ENCODE measurements at places on chromosomes 16 and 17.

DNA sequence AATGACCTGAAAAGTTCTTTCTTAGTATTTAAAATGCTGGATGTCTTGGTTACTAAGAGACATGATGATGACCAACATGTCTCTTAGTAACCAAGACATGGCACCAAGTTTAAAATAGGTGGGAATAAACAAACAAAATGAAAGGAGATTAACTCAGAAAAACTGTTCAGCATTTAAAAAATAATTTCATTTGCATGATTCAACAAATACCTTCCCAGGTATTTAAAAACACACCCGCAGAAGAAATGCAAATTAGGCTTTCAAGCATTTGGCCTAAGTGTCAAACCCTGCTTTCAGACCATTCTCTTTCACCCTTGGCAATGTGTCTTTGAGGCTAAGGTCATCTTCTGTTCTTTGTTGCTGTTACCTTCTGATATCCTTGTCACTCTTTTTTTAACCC lies 91.4 kb upstream of the CORO6 start:
- no peak for DNase-seq

DNA sequence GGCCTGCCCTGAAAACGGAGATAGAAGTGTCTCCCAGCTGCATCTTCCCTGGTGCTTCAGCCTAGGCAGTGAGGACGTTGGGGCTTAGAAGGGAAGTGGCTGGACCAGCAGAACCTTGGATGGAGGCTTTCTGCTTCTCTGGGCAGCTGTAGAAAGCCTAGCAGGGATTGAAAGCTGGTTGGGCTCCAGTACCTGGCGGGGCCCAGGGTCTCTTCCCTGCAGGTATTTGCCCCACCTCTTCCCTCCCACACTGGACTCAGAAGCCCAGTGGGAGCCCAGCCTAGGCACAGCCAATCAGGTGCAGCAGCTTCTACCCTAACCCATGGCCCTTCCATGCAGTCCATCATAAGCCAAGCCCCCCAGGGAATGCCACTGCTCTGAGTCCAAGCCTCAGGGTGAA lies 190.3 kb upstream of the IRX6 start:
- no peak for DNase-seq

GRCh38 chr16:61362585-61362984 lies 673.7 kb downstream of the CDH8 start:
- DNase-seq: no peak

DNA sequence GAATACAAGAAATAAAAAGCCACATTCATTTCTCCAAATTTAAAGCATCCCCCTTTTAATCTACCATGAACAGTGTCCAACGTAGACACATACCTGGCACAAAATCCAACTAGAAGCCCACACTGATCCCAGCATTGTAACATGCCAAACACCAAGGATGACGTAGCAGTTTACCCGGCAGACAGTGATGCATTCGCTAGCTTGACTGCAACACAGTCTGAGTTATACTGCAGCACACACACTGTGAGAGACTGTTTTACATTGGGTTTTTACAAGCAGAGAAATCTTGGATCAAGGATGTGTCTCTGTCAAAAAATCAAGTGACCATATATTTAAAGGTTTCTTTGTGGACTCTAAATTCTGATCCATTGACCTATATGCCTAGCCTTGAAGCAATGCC lies 74.5 kb upstream of the C17orf78 start:
- no peak for DNase-seq

GRCh38 chr17:78272181-78272913 lies 40.9 kb downstream of the TMEM235 start:
- no peak for DNase-seq

DNA sequence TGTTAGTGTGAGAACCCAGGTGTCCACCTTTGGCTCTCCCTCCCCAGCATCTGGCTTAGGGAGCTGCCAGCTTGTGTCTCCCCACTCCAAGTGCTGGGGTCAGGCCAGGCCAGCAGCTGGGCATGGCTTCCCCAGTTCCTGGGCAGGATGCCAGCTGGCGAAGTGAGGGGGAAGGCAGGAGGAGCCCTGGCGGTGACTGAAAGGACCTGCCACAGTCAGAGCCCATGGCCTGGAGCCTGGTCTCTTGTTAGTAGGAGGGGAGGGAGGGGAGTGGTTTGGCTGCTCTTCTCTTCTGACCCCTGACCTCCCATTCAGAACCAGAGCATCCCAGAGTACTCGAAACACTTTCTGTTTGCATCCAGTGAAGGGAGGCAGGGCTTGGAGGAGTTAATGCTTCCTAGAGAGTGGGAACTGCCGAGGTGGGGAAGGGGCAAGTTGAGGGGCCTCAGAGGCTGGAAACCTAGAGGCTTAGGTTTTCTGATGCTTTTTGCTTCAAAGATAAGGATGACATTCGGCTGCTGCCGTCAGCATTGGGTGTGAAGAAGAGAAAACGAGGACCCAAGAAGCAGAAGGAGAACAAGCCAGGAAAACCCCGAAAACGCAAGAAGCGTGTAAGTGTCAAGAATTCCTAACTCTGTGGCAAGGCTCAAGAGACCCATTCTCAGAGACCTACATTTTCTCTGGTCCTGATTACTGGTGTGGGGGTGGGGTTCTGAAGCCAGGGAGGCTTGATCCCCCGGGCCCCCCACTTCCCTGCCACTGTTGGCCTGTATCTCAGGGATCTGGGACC lies 772 bp downstream of the CHD3 start:
- DNase-seq: peak; percentile 93

DNA sequence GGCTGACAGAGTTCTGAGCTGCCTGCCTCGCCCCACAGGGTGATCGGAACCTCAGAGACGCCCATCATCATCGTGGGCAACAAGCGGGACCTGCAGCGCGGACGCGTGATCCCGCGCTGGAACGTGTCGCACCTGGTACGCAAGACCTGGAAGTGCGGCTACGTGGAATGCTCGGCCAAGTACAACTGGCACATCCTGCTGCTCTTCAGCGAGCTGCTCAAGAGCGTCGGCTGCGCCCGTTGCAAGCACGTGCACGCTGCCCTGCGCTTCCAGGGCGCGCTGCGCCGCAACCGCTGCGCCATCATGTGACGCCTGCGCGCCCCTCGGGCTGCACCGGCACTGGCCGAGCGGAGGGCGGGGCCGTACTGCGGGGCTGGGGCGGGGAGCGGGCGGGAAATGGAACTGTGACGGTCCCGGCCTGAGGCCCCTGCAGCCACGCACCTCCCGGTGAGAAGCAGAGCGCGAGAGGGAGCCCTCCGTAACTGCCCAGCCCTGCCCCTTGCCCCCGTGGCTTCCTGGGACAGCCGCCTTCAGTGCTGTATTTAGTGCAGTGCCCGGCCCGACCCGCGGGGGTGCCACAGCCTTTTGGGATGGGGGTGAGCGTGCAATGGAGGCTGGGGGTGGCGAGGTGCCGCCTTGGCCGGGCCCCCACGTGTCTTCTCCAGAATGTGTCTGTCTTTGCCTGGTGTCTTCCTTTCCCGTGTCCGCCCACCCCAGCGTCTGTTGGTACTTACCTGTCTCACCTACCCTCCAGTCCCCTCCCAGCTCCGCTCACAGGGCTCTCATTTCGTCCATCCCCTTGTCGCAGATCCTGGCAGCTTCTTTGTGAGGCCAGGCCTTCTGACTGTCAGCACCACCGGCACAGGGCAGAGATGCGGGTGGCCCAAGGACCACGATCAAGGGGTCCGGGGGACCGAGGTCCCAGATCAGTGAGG lies 9.8 kb downstream of the RASL10B start:
- no peak for DNase-seq

GRCh38 chr17:80416260-80416939 lies 1.4 kb downstream of the ENDOV start:
- DNase-seq: no peak

DNA sequence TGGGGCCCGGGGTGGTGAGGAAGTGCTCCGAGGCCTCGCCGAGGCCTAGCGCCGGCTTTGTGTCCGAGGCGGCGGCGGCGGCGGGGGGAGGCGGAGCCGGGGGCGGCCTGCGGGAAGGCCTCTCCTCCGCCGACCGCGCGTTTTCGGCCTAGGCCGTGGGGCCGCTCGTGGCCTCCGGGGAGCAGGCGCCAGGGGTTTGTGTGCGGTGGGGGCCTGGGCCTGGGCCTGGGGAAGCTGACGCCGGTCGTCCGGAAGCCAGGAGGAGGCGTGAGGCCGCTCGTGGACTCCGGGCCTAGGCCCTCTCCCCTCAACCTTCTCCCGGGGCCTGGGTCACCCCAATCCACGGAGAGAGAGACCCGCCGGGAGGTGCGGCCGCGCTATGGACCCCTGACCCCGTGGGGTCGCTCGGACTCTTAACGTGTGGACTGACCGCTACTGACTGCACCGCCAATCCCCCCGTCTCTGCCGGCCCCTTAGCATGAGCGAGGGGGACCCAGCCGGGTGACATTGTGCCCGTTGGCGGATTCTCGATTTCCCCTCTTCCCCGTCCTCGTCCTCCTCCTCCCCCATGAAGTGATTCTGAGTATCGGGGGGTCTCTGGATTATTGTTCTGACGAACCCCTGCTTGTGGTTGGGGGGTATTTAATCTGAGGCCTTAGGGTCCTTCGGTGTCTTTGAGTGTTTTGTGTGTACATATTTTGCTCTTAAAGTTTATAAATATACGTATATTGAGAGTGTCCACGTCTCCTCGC lies 660 bp downstream of the RBBP6 start:
- DNase-seq: peak; percentile 73

DNA sequence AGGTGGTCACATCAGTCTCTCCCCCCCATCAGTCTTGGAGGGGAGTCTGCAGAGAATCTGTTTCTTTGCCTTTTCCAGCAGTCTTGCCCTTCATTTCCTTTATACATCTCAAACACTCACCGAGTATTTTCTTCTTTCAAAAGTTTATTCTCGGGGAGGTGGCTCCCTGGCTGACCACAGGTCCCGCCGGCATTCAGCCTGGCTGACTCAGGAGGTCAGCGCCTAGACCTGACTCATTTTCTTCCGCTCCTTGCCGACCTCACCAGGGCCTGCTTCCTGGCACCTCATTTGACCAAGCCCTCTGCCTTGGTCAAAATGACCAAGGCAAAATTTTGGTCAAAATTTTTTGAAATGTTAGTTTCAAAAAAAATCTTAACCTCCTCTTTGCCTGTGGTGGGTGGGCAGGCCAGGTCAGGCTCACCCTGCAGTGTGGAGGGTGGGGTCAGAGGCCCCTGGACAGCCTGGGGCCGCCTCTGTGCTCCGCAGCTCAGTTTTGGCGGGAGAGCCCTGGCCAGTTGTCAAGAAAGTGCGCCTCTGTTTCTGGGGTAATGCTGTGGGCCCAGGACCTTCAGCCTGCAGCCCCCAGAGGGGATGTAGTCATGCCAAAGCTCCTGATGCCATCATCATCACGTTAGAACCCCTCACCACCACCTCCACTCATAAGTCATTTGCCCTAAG lies 165.6 kb downstream of the SPECC1 start:
- DNase-seq: peak; percentile 17

DNA sequence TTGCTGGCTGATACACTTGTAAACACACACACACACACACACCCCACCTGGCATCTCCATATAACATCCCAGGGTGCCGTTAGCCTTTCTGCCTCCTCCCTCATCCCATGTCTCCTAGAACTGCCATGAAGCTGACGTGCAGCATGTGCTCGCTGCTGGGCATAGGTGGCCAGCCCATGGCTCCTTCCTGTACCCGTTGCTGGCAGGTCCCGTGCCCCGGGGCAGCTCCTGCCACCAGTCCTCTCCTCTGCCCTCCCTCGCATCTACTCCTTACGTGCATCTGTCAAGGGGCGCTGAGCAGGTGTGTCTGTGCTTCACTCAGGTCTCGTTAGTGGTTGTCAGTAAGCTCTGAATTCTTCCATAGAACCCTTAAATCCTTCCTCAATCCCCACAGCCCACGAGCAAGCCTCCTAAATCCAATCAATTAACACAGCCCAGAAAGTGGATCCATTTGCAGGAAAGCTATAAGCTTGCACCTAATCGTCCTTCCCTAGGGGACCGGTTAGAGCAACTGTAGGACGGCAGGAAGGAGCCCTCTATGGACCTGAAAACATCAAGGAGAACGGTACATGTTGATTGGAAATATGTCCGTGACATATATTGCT lies 218.1 kb upstream of the FOXF1 start:
- no peak for DNase-seq

- DNase-seq: no peak
Observed at GRCh38 chr17:10482252-10482651, 12.9 kb upstream of the MYH4 start.

- no peak for DNase-seq
Observed at GRCh38 chr17:81684442-81684911, 666 bp downstream of the HGS start.

GRCh38 chr17:4345581-4346252 lies 20.8 kb downstream of the UBE2G1 start:
- DNase-seq: no peak

All from GM03348 (cell line).